GM23248 (cell line): ENCODE measurements at places on chromosomes 11 and 22. TPM values are rescaled to one million over a fixed set of nuclear protein-coding genes. Genes with fewer than 3 reads are reported as not detected.
A peak's percentile ranks its signal among the peaks of the same experiment; 100 is the strongest.

DNA sequence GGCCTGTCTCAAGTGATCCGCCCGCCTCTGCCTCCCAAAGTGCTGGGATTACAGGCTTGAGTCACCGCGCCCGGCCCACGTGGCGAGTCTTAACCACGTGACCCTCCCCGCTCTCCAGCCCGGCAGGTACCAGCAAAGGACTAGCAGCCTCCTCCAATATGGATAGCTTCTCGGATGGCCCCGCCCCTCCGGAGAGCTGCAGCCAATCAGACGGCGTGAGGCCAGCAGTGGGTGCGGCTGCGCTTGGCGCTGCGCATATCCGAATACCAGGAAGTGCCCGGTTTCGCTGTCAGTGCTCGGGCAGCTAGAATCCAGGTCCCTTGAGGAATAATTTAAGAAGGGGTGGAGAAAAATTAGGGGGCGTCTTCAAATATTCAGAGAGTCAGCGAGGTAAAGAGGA, 14.7 kb upstream of the PISD start:
- DNase-seq, result peak; percentile 94

GRCh38 chr11:8928981-8929615, 3.6 kb downstream of the C11orf16 start:
- peak; percentile 79 for DNase-seq

GRCh38 chr11:41989823-41990380, 530.5 kb upstream of the LRRC4C start:
- no peak for DNase-seq

- no peak for DNase-seq
Measured at GRCh38 chr11:17067417-17067816, 10.1 kb downstream of the RPS13 start.

GRCh38 chr11:63760487-63761079, 8.0 kb downstream of the ZFTA start:
- no peak for DNase-seq

DNA sequence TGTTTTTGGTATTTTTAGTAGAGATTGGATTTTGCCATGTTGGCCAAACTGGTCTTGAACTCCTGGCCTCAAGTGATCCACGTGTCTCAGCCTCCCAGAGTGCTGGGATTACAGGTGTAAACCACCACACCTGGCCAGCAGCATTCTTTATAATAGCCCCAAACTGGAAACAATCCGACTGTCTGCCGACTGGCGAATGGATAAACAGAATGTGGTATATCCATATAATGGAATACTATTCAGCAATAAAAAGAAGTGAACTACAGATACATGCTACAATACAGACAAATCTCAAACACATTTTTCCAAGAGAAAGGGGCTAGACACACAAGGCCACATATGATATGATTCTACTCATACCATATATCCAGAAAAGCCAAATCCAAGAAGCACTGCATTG, 151.3 kb downstream of the ST3GAL4 start:
- DNase-seq, result no peak

SLC43A3 gene
- 23.2 and 57.7 TPM in 2 replicates for total RNA-seq

INPP5J gene
- 0.13 TPM in 1 of 2 replicates, not detected in the other for total RNA-seq

- no peak for DNase-seq
Measured at GRCh38 chr22:20186871-20187546, 36.2 kb upstream of the CCDC188 start.

- DNase-seq, result no peak
Measured at GRCh38 chr22:31093086-31093850, 12.2 kb downstream of the SMTN start.

RIMBP3B gene
- 0.13 TPM in 1 of 2 replicates, not detected in the other for total RNA-seq

RELT gene
- total RNA-seq, result 7.1 and 8.2 TPM in 2 replicates

ISX gene
- total RNA-seq, result not detected in 2 replicates

GRCh38 chr22:48310740-48311139, 1516.9 kb downstream of the BRD1 start:
- DNase-seq, result no peak

SCARF2 gene
- 45.6 and 46.9 TPM in 2 replicates for total RNA-seq

GRCh38 chr11:15640318-15640717, 525.6 kb downstream of the INSC start:
- no peak for DNase-seq

GRCh38 chr22:21984793-21985192, 2.2 kb upstream of the TOP3B start:
- peak; percentile 44 for DNase-seq

CST6 gene
- total RNA-seq, result 15.3 and 21.9 TPM in 2 replicates
